Karpas-422 (cell line): ENCODE measurements at places on chromosomes 2 and 18. TPM values are rescaled to one million over a fixed set of nuclear protein-coding genes. Genes with fewer than 3 reads are reported as not detected.

MAPRE3 gene
- 0.30 and 0.65 TPM in 2 replicates for total RNA-seq

DUSP2 gene
- 25.1 and 45.2 TPM in 2 replicates for total RNA-seq

B3GNT7 gene
- total RNA-seq = 2.8 and 4.7 TPM in 2 replicates

IL36RN gene
- not detected in 2 replicates for total RNA-seq

GRCh38 chr2:178819992-178820391, 12.8 kb upstream of the TTN start:
- no peaks in the 10 kb centered on the region for H3K36me3 ChIP-seq
- H3K4me3 ChIP-seq = no peak overlapping the region
- no peaks in the 10 kb centered on the region for H3K4me1 ChIP-seq
- no peak overlapping the region for H3K27ac ChIP-seq
- no peak for DNase-seq

GRCh38 chr2:30569946-30570345, 122.9 kb downstream of the LCLAT1 start:
- DNase-seq = no peak
- no peaks in the 10 kb centered on the region for H3K4me1 ChIP-seq
- no peaks in the 10 kb centered on the region for H3K27me3 ChIP-seq
- H3K27ac ChIP-seq = no peak overlapping the region
- peaks cover 4% of the 10 kb centered on the region; the same call in 1 of the 2 replicates for H3K36me3 ChIP-seq

DNA sequence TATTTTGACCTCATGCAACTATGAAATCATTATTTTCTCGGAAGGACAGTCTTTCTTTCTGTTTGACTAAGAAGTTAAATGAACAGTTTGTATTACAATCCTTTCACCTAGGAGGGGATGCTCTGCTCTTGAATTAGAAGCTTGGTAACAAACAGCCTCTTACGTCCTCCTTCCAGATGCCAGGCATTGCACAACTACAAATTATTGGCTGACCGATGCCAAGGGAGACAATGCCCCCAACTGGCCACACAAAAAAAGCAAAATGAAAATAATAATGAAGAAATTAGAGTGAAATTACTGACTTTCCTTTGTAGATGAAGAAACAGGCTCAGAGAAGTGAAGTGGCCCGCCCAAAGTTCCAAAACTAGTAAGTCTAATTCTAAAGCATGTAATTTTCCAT, 177.9 kb downstream of the CYRIA start:
- H3K36me3 ChIP-seq = no peaks in the 10 kb centered on the region
- peak; percentile 56 for DNase-seq
- no peaks in the 10 kb centered on the region for H3K4me1 ChIP-seq
- H3K27me3 ChIP-seq = no peaks in the 10 kb centered on the region
- H3K27ac ChIP-seq = no peak overlapping the region
